ENCODE measurements at places on chromosomes 12 and 14.

DNA sequence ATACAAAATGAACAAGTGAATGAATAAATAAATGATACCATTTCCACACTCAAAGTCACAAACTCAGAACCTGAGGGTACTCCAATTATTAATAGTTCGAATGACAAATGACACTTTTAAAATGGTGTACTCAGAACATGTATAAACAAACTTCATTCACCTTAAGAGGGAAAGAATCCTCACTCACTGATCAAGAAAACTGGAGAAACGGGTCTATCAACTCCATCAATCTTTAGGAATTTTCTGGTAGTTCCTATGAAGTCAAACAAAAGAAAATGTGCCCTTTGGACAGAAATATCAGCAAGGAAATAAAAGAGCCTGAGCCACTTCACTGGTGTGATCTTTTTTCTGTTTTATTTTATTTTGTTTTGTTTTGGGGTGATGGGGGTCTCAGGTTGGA lies 5.2 kb upstream of the NRDE2 start:
- DNase-seq = no peak

DNA sequence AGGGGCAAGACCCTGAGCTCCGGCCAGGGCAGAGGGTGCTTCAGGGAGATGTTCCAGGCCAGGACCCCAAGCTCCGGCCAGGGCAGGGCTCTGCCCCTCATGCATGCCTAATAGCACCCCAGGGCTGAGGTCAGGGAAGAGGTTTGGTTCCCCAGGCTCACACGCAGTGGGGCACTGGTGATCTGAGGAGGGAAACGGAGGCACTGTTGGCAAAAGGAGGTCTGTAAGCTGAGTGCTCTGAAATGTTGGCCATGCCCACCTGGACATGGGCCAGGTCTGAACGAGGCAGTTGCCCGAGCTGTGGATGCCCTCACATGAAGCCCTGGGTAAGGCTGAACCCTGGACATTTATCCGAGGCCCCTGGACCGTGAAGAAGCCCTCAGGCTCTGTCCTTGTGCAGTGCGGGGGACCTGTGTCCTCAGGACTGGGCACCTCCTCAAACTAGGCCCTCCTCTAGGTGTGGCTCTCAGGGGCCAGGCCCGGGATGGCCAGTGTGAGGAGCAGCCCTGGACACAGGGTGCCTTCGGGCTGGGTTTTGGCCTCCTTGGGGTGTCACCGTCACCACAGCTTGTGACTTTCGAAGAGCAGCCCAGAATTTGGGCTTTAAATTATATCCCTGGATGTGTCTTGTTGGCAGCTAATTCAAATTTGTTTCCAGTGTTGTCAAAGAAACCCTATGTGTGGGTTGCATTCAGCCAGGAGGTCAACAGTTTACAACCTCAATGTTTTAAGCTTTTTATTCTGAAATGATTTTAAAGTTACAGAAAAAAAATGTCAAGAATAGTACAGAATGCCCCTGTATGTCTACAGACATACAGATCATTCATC lies 66.8 kb downstream of the ADGRD1 start:
- DNase-seq = no peak

DNA sequence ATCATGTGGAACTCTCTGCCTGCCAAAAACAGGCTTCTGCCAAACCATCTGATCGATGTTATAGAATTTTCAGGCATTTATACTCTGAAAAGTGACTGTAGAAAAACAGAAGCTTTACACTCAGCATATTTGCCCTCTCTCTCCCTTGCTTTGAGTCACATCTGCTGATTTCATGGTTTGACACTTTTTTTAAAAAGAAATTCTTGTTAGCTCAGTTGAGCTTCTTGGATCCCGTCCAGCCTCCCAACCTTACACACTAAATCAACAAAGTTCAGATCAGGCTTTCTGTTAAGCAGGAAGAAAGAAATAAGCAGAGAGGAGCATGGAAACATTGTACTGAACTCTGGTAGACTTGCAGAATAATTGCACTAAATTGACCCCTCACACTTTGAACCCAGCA lies 193.6 kb upstream of the SEL1L start:
- no peak for DNase-seq

DNA sequence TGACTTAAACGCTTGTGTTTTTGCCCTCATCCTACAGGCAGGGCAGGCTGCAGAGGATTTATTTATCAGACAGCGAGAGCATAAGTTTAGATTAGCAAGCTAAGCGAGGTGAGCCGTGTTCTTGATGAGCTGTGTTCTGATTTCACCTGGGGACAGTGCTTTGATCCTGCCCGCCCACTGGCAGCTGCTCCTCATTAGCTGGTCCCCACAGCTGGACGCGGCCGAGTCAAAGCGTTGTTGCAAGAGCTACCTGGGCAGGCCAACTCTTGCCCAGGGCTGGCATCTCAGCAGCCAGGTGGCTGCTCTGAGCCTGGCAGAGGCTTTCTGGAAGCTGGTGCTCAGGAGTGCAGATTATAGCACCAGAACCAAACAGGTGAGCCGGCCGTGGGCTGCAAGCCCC lies 46.8 kb upstream of the BEGAIN start:
- no peak for DNase-seq

- DNase-seq = no peak
Observed at GRCh38 chr12:27213830-27214787, 30.0 kb upstream of the STK38L start.

- no peak for DNase-seq
Observed at GRCh38 chr12:57195611-57196371, 20.8 kb upstream of the NXPH4 start.

DNA sequence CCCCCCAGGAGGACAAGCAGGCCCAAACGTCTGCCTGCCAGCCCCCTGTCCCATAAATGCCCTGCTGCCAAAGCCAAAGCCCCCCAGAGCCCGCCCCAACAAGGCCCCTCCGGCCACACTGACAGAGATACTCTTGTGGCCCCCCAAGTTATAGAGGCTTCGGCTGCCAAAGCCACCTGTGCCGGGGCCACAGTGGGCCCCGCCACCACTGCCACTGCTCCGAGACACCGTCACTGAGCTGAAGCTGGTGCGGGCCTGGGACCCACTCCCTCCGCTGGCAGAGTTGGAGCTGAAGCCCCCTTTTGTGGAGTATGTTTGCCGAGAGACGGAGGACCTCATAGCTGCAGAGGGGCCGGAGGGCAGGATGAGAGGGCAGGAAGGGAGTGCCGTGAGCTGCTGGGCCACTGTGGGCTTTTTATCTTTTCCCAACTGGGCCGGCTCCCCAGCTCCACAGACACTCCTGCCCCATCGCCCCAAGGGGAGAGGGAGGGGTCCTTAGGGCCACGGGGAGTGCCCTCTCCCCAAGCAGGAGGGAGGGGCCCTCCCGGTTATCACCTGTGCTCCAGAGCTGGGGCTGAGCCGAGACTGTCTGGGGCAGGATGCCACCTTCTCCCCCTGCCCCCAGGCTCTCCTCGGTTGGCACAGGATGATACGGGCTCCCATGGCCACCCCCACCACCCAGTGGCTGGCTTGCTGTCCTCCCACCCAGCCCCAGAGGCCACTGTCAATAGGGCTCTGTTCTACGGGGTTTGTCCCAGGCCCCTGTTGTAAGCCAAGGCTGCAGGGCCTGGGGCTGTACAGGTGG lies at the start of gene KRT79:
Gene KRT79, minus strand, starts transcription at position 390 of the 805 bp plus-strand sequence. Its CDS starts 51 bp downstream, at position 339.
- no peak for DNase-seq

GRCh38 chr12:27338473-27338872 lies 5.8 kb downstream of the BMAL2 start:
- no peak for DNase-seq

DNA sequence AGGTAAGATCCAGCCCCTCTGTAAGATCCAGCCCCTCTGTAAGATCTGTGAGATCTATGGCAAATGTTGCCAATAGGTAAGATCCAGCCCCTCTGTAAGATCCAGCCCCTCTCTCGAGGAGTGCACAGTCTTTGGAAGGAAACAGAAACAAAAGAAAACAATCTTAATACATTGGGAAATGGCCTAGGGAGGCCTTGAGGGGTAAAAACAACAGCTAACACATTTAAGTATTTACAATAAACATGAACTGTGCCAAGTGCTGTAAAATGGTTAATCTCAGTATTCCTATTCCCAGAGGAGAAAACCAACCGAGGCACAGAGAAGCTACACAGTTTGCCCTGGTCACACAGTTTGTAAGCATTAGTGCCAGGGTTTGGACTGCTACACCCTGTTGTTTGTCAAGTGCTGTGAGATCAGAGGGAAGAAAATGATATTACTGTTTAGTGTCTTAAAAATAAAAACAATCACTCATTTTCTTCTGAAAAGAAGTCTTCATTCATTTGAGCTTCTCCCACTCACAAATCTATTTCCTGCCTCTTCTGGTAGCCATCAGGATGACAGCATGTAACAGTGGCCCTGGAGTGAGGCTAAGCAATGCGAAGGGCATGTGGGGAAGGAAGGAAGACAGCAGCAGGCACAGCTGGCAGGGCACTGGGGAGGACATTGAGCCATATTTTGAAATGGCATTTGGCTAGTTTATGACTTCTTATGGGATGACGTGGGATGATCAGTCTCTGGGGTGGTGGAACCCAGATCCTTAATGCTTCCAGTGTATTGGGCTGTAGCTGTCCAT lies 118.7 kb upstream of the PTPRQ start:
- no peak for DNase-seq

DNA sequence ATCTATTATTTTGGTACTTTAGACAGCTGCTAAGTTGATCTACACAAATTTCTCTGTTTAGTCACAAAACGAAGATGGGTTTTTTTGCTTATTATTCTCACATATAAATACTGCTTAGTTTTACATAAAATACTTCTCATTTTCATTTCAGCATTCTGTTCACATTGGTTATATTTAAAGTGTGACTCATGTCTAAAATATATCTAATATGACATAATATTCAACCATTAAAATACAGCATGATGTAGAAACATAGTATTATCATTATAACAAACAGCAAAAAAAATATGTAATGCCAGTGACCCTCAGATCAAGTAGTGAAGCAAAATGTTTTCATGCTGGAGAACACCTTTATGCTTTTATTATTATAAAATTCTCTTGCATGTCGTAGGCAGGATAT lies 63.7 kb downstream of the SH2B3 start:
- DNase-seq = no peak

- DNase-seq = no peak
Observed at GRCh38 chr14:49280566-49280965, 305.6 kb downstream of the RPS29 start.

DNA sequence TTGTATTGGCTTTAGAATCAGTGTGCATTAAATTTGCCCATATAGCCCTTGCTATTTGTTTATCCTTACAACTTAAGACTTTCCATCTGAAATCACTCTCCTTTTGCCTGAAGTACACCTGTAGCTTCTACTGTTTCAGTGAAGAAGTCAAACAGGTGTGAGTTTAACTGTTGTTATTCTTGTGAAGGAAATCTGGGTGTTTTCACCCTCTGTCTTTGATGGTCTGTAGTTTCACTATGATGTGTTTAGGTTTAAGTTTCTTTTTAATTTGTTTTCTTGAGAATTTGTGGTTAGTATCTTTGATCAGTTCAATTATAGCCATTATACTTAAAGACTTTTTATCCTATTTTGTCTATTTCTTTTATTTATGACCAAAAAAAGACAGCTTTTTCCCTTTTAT lies 68.9 kb upstream of the BBS10 start:
- DNase-seq = no peak
